Sciatic nerve (tissue), 2 donors: ENCODE measurements at places on chromosomes 1 and 21.
A peak's percentile ranks its signal among the peaks of the same experiment; 100 is the strongest.

GRCh38 chr1:109722908-109723691, 11.0 kb downstream of the GSTM5 start:
- DNase-seq: no peak

GRCh38 chr1:158454537-158454936, 7.1 kb upstream of the OR10K1 start:
- DNase-seq: no peak

GRCh38 chr1:191634801-191635508, 523.3 kb upstream of the RGS18 start:
- DNase-seq: no peak

- no peak for DNase-seq
These were observed 55.6 kb downstream of the COQ8A start for GRCh38 chr1:226995365-226996332.

DNA sequence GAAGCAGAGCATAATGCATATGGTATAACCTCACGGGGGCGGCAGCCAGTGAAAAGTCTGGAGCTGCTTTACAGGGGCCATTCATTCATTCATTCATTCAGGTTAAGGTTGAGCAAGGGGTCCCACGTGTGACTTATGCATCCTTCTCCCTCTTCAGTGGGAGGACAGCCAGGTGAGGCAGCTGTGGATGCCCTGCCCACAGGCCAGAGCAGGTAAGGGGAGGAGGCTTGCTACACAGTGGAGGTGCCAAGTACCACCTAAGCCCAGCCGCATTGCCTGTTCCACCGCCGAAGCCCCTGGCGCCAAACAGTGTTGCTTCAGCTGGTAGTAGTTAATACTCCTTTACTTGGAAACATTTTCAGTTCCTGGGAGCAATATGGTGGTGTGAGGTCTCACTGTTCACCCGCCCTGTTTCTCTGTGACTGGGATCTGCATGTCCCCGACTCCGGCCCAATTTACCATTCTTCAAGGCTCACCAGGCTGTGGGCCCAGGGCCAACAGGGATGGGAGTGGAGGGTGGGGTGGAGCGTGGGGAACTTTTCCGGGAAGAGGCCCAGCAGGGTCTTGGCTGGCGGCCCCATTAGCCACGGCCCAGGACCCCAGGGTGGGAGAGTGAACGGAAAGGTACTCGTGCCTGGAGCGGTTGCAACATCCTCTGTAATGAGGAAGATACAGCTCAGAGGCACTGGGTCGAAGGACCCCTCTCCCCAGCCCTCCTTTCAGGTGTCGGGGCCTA, 722 bp upstream of the PODN start:
- DNase-seq: peak; percentile 87

DNA sequence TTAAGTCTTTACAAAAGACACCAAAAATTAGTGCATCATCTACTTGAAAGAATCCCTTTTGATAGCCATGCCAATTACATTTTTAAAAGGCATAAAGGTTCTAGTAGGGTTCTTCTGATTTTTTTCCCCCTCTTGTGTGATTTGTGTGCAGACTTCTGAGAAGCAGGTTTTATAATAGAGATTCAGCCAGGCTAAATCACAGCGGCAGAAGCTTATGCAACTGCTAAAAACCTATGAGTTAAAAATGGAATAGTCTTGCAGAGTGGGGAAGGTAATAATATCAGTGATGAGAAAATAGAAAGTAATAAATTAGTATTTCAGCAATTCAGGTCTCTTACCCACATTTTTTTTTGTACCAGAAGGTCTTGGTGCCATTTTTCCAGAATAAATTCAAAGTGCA, 17.7 kb downstream of the STUM start:
- no peak for DNase-seq
